ENCODE measurements at places on chromosomes 13 and 19.

DNA sequence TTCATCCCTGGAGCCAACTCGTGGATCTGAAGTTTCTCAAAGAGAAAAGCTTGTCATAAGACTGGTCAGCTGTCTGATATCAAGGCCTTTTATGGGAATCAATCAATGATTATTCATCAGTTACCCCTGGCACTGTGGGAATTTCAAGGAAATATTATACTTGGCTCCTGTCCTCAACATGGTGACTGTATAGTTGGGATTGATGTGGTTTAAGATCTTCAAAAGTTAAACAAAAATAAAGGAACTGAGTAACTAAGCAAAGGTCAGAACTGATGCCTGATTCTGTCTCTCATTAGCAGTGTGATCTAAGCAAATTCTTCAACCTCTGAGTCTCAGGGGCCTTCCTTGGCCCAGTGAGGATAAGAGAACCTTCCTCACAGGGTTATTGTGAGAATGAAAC is 22.2 kb upstream of the SERPINE3 start:
- no peak for DNase-seq

GRCh38 chr13:23375001-23375971 is 58.2 kb downstream of the SACS start:
- DNase-seq = peak; percentile 98

DNA sequence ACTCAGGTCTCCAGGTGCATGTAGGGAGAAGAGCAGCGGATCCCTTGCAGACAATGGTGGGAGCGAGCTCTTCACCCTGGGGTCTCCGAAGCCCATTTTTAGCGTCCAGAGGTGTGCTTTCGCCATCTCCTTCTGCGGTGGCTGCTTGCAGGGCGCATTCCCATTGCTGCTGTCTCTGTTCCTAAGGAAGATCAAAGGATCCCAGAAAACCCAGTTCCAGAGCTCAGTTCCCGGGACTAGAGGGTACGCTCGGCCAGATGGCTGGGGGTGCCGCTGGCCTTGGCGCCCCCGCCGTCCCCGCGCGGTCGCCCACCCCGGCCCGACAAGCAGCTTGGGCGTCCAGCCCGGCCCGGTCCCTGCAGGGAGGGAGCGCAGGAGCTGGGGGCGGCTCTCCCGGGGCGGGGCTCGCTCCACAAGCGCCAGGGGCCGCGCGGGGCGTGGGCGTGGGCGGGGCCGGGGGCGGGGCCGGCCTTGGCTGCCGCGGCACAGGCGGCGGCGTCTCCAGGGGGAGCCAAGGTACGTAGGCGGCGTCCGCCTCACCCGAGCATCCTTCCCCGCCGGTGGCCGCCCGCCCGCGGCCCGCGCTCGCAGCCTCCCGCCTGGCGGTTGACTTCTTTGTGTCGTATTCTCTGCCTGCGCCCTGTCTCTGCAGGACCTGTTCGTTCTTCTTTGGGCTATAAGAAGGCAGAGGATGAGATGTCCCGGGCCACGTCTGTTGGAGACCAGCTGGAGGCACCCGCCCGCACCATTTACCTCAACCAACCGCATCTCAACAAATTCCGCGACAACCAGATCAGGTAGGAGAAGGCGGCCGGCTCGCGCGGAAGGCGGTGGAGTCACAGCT is 96.8 kb downstream of the ATP8A2 start:
- peak; percentile 31 for DNase-seq

DNA sequence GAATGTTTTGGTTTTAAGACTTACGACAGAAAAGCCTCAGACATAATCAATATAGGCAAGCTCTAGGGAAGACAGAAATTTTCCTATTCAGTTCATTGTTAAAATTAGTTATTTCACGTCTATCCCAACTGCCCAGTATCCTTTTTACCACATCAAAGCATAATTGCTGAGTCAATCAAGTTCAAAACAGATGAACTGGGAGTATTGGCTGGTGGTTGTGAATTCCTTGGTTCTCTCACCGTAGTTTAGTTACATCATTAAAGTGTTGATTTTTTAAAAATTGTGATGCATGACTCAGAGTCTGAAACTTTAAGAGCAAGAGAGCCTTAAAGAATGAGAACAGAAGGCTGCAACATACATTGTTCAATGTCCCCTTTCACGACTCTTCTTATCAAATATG is 143.3 kb upstream of the FREM2 start:
- no peak for DNase-seq
